ENCODE measurements at places on chromosomes 16 and 17.

DNA sequence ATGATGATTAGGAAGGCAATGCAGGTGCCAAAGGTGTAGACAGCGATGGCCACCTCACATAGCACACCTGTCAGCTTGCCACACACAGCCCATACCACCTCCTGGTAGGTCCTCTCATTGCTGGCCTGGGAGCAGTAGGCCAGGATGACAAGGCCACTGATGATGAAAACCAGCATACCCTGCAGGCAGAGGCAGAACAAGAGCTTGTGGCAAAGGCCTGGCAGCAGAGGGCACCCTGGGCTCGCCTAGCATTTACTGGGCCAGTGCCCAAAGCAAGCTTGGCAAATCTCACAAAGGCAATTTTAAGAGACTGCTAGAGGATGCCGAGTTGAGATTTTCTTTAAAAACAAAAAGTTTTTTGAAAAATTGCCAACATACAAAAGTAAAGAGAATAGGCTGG, 5.9 kb downstream of the SLC38A7 start:
- H3K27ac ChIP-seq = no peak overlapping the region
- H3K4me3 ChIP-seq = no peak overlapping the region
- H3K36me3 ChIP-seq = no peaks in the 10 kb centered on the region
- H3K27me3 ChIP-seq = no peaks in the 10 kb centered on the region
- H3K4me1 ChIP-seq = peaks cover 5% of the 10 kb centered on the region

DNA sequence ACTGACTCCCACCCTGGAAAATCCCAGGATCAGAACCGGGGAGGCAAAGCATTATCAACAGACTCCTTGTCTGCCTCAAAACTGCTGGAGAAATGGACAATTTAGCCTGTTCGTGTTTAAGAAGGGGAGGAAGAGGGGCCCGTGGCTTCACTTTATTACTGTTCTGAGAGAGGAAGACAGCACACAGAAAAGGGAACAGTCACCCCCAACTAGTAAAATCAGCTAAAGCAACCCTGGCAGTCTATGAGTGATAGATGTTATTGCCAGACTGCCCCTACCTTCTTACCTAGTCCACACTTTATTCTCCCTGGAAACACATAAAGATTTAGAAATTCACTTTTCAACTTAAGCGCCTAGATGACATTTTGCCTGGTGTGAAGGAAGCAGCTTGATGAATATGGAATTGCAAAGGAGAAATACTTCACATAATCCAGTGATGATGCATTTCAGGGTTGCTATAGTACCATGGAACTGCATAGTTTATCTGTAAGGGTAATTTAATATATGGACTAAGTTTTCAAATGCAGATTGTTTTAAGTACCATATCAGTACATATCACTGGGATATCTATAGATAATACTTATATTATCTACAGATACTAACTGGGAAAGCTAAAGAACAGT, 36.9 kb upstream of the TRAP1 start:
- no peak overlapping the region for H3K27ac ChIP-seq
- DNase-seq = no peak
- H3K4me3 ChIP-seq = no peak overlapping the region
- no peaks in the 10 kb centered on the region for H3K27me3 ChIP-seq

GRCh38 chr17:17216776-17217175, 10.6 kb upstream of the PLD6 start:
- H3K27me3 ChIP-seq = no peaks in the 10 kb centered on the region
- H3K27ac ChIP-seq = no peak overlapping the region
- H3K4me1 ChIP-seq = no peaks in the 10 kb centered on the region
- H3K4me3 ChIP-seq = no peak overlapping the region

- no peaks in the 10 kb centered on the region for H3K27me3 ChIP-seq
- no peak overlapping the region for H3K4me3 ChIP-seq
- no peaks in the 10 kb centered on the region for H3K4me1 ChIP-seq
- H3K36me3 ChIP-seq = no peaks in the 10 kb centered on the region
- no peak for DNase-seq
- H3K27ac ChIP-seq = no peak overlapping the region
Measured at GRCh38 chr17:19702217-19702641, 14.2 kb downstream of the SLC47A2 start.

DNA sequence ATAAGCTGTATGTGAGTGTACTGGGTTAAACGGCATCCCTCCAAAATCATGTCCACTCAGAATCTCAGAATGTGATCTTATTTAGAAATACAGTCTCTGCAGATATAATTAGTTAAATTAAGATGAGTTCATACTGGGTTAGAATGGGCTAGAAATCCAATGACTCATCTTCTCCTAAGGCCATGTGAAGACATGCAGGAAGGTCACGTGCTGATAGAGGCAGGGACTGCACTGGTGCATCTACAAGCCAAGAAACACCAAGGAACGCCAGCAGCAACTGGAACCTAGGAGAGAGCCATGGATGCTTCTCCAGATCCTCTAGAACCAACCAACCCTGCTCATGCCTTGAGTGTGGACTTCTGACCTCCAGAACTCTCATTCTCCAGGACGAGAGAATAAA, 241.0 kb downstream of the XYLT1 start:
- no peak overlapping the region for H3K27ac ChIP-seq
- no peaks in the 10 kb centered on the region for H3K4me1 ChIP-seq
- H3K36me3 ChIP-seq = no peaks in the 10 kb centered on the region
- no peak for DNase-seq
- H3K27me3 ChIP-seq = no peaks in the 10 kb centered on the region

- no peak for DNase-seq
- no peak overlapping the region for H3K27ac ChIP-seq
- no peaks in the 10 kb centered on the region for H3K4me1 ChIP-seq
- H3K27me3 ChIP-seq = no peaks in the 10 kb centered on the region
- no peaks in the 10 kb centered on the region for H3K36me3 ChIP-seq
Measured at GRCh38 chr17:81209141-81209540, 13.6 kb downstream of the CEP131 start.

GRCh38 chr17:29614349-29615047, 8.2 kb downstream of the CORO6 start:
- no peaks in the 10 kb centered on the region for H3K36me3 ChIP-seq
- H3K27me3 ChIP-seq = peaks cover 11% of the 10 kb centered on the region
- peaks cover 40% of the 10 kb centered on the region for H3K4me1 ChIP-seq
- no peak overlapping the region for H3K27ac ChIP-seq
- no peak overlapping the region for H3K4me3 ChIP-seq

DNA sequence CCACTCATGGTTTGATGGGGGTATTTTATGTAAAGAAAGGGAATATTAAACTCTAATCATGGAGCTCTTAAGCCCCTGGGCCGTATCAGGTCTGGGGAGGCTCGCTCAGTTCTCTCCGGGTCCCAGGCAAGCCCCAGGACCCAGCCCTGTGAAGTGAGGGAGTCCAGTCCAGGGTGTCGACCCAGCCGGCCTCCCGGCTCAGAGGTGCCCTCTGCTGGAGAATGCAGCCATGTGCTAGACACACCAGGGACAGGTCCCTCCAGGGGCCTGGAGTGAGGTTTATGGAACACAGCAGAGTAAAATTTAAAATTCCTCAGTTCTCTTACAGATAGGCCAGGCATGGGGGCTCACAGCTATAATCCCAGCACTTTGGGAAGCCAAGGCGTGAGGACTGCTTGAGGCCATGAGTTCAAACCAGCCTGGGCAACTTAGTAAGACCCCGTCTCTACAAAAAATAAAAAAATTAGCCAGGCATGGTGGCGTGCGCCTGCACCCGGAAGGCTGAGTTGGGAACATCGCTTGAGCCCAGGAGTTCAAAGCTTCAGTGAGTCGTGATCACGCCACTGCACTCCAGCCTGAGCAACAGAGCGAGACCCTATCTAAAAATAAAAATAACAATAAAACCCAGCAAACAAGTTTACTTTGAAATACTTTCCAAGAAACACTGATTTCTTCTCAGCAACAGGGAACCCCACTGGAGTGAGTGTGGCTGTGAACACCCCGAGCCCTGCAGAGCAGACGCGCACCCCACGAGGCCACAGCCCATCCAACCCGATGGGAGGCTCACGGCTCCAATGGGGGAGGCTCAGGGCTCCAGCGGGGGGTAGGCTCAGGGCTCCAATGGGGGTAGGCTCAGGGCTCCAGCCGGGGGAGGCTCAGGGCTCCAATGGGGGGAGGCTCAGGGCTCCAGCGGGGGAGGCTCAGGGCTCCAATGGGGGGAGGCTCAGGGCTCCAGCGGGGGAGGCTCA, 72.2 kb downstream of the ZNF778 start:
- no peaks in the 10 kb centered on the region for H3K4me1 ChIP-seq
- no peak overlapping the region for H3K4me3 ChIP-seq
- H3K27me3 ChIP-seq = no peaks in the 10 kb centered on the region
- no peak overlapping the region for H3K27ac ChIP-seq
- no peaks in the 10 kb centered on the region for H3K36me3 ChIP-seq

DNA sequence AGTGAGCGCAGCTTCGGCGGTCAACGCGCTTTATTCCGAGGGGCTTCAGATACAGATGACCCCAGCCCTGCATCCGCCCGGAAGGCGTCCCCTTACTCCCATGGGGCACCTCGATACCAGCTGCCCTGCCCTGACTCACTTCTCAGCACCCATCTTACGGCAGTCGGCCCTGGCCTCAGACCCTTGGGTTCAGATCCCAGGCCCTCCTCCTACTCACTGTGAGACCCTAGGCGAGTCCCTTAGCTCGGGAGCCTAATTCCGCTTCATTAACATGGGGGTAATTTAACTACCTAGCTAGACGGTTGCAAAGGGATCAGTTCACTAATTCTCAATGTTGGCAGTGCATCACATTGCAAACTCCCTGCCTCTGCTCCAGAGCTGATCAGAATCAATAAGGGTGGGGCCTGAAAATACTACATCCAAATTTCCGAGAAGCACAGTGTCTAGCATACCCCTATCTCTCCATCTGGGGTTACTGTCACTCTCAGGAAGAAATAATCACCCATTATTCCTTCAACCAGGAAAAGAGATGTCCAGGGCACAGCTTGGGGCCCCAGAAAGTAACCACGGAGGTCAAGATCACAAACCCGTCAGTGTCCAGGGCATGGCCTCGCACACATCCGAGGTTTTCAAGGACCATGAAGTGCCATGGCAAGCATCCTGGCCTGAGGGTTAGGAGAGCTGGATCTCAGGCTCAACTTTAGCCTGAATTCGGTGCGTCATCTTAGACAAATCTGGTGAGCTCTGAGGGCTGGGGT, 415 bp upstream of the FLOT2 start:
- peaks cover 51% of the 10 kb centered on the region for H3K4me1 ChIP-seq
- peak overlapping the region; percentile 34 for H3K27ac ChIP-seq
- H3K36me3 ChIP-seq = no peaks in the 10 kb centered on the region
- H3K4me3 ChIP-seq = peak overlapping the region; percentile 95
- H3K27me3 ChIP-seq = no peaks in the 10 kb centered on the region
- no peak for DNase-seq

GRCh38 chr16:2468725-2469398, 2.2 kb upstream of the NTN3 start:
- H3K4me1 ChIP-seq = 0 out of 2 replicates have a peak, but pooled peaks cover 2% of the 10 kb centered on the region
- no peak overlapping the region for H3K27ac ChIP-seq
- no peaks in the 10 kb centered on the region for H3K36me3 ChIP-seq
- no peak for DNase-seq
- H3K4me3 ChIP-seq = peak overlapping the region; percentile 54

GRCh38 chr16:3861808-3862451, 18.6 kb downstream of the CREBBP start:
- no peak overlapping the region for H3K27ac ChIP-seq
- H3K4me3 ChIP-seq = no peak overlapping the region
- H3K27me3 ChIP-seq = no peaks in the 10 kb centered on the region

- no peak overlapping the region for H3K4me3 ChIP-seq
- no peak for DNase-seq
Measured at GRCh38 chr16:71347146-71347545, 11.4 kb upstream of the CALB2 start.

DNA sequence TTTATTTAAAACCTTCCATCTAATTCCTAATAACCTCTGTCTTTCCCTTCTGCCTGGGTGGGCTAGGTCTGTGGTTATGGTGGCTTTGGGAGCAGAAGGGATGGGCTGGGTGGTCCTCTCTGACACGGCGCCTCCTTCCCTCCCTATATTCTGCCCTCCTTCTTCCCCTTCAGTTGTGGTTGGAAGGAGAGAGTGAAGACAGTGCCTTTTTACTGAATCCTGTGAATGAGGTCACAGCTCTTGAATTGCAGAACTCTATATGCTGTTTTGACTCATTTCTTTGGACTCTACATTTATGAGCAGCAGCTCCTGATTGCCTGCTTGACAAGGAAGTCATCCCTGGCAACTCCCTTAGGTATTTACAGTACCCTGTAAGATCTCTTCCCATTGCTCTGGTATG, 256.0 kb upstream of the ELAC2 start:
- no peaks in the 10 kb centered on the region for H3K4me1 ChIP-seq
- H3K36me3 ChIP-seq = no peaks in the 10 kb centered on the region
- no peak for DNase-seq
- H3K27ac ChIP-seq = no peak overlapping the region

DNA sequence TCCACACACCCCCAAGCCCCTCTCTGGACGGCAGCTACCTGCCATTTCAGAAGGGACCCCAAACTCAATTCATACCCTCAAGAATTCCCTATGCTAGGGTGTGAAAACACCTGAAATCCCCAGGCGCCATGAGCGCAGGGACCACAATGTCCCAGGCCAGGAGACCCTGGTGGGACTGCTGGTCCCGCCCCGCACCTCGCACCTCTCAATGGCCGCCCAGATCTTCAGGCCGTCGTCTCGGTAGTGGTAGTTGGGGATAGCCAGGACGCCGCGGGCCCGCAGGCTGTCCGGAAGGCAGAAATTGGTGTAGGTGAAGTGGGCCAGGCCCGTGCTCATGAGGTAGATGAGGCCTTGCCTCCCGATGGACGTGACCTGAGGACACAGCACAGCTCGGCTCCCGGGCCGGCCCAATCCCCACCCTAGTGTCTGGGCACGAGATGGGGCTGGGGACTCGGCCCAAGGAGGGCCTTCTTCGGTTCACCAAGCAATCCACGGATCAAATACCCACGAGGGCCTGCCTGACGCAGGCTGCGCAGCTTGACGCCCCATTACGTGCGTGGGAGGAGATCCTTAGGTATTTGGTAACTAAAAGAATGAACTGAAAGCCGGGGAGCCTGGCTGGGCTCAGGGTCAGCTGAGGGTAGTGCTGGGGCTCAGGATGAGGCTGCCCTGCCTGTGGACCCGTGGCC, 9.2 kb downstream of the ALOXE3 start:
- no peaks in the 10 kb centered on the region for H3K36me3 ChIP-seq
- no peak for DNase-seq
- no peaks in the 10 kb centered on the region for H3K4me1 ChIP-seq
- no peak overlapping the region for H3K4me3 ChIP-seq
- H3K27ac ChIP-seq = no peak overlapping the region
- H3K27me3 ChIP-seq = peaks cover 74% of the 10 kb centered on the region

- H3K27ac ChIP-seq = no peak overlapping the region
- no peak overlapping the region for H3K4me3 ChIP-seq
- DNase-seq = no peak
- H3K27me3 ChIP-seq = no peaks in the 10 kb centered on the region
Measured at GRCh38 chr16:61382435-61382834, 653.8 kb downstream of the CDH8 start.

GRCh38 chr16:83248735-83249463, 558.9 kb upstream of the HSBP1 start:
- no peaks in the 10 kb centered on the region for H3K36me3 ChIP-seq
- H3K4me1 ChIP-seq = no peaks in the 10 kb centered on the region
- H3K4me3 ChIP-seq = no peak overlapping the region
- no peaks in the 10 kb centered on the region for H3K27me3 ChIP-seq
- no peak overlapping the region for H3K27ac ChIP-seq

DNA sequence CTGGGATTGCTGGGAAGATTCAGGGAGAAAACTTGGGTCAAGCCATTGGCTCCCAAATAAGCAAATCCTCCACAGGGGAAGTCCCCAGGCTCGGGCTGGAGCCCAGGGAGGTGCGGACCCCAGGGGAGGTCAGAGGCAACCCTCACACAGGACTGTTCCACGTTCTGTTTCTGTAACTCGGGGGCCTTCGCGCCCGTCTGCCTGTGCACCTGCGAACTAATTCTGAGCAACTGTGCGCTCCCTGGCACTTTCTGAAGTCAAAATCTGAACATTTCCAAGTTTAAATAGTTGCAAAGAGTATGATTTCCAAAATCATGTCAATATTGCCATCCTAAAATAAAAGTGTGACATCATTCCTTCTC, 16.8 kb downstream of the TIMM22 start:
- DNase-seq = no peak
- H3K4me1 ChIP-seq = no peaks in the 10 kb centered on the region
- no peaks in the 10 kb centered on the region for H3K27me3 ChIP-seq
- no peak overlapping the region for H3K4me3 ChIP-seq

Data from MM.1S (cell line).